ENCODE measurements at places on chromosomes 6 and 20.

- DNase-seq: peak; percentile 63
Measured at GRCh38 chr20:44728801-44729443, 13.8 kb downstream of the CCN5 start.

- no peak for DNase-seq
Measured at GRCh38 chr6:156557251-156557910, 219.8 kb upstream of the ARID1B start.

- no peak for DNase-seq
Measured at GRCh38 chr20:822651-823573, 10.6 kb upstream of the FAM110A start.

DNA sequence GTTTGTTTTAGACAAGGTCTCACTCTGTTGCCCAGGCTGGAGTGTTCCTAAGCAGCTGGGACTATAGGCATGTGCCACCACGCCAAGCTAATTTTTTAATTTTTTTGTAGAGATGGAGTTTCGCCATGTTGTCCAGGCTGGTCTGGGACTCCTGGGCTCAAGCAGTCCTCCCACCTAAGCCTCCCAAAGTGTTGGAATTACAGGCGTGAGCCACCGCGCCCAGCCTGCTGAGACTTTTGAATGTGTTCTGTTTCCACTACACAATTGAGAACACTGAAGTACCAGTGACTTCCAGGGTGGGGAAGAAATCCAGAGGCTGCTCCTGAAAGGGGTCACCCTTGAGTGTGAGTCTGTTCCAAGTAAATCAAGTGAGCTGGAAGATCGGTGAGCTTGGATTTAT is 81.3 kb upstream of the ARMC2 start:
- no peak for DNase-seq

DNA sequence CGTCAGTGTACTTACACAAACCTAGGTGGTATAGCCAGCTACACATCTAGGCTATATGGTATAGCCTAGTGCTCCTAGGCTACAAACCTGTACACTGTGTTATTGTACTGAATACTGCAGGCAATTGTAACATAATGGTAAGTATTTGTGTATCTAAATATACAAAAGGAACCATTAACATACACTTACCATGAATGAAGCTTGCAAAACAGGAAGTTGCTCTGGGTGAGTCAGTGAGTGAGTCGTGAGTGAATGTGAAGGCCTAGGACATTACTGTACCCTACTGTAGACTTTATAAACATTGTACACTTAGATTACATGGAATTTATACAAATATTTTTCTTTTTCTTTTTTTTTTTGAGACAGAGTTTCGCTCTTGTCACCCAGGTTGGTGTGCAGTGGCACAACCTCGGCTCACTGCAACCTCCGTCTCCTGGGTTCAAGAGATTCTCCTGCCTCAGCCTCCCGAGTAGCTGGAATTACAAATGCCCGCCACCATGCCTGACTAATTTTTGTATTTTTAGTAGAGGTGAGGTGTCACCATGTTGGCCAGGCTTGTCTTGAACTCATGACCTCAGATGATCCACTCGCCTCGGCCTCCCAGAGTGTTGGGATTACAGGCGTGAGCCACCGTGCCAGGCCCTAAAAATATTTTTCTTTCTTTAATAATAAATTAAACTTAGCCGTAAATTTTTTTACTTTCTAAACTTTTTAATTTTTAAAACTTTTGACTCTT is 15.4 kb upstream of the KIAA1755 start:
- DNase-seq: peak; percentile 84

GRCh38 chr20:4246428-4246827 is 231.1 kb upstream of the RNF24 start:
- no peak for DNase-seq

- DNase-seq: no peak
Measured at GRCh38 chr20:25293910-25294458, 46.1 kb downstream of the PYGB start.

DNA sequence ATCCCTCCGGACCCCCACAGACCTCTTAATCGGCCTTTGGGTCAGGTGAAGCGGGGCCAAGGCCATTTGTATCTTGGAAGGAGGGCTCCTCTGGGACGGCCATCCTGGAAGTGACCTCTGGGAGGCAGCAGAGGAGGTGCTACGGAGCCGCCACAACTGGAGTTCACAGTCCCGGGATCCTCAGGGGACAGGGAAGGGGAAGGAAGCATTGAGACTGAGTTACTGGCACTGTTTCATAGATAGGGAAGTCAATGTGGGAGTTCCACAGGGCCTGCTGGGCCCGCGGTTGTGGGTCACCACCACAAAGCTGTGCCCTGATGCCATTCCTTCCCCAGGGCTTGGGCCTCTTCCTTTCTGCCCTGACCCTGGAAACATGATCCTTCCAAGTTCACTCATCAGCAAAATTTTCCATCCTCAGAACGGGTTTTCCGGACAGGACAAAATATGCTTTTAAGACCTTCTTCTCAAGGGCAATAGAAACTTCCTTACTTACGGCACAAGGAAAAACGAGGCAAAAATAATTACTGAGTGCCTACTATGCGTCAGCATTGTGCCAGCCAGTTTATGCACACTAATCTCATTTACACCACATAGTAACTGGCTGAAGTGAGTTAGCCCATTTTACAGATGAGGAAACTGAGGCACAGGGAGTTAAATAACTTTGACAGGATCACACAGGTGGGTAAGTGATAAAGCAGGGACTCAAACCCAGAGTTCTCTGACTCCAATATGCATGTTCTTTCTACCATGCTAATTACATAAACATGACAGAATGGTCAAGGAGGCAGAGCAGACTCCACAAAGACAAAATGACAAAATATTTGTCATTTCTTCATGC is 143.8 kb downstream of the UNC5CL start:
- DNase-seq: peak; percentile 55

GRCh38 chr20:11935212-11936154 is 17.8 kb downstream of the BTBD3 start:
- no peak for DNase-seq

DNA sequence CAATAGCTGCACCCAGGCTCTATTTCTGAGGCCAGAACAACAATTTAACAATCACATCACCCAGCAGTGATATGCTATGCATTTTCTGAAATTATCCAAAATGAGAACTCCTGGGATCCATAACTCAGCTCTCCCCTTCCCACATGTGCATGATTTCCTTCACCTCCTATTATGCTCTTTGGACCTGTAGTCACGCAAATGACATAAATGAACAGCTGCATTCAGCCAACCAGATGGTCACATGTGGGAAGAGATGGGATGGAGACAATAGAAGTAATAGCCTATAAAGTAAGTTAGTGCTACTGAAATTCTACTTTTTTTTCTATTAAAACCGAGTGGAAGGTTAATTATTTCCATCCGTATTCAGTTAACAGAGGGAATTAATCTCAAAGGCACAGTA is 662.1 kb upstream of the ID4 start:
- no peak for DNase-seq

DNA sequence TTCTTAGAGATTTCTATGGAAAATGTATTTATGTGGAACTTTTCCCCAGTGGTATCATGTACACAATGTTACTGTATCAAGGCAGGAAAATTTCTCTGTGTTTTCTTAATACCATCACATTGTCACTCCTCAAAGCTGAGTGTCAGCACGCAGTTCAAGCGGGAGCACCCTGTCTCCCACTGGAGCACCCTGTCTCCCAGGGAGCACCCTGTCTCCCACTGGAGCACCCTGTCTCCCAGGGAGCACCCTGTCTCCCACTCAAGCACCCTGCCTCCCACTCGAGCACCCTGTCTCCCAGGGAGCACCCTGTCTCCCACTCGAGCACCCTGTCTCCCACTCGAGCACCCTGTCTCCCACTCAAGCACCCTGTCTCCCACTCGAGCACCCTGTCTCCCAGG is 51.3 kb downstream of the PSMG4 start:
- no peak for DNase-seq

DNA sequence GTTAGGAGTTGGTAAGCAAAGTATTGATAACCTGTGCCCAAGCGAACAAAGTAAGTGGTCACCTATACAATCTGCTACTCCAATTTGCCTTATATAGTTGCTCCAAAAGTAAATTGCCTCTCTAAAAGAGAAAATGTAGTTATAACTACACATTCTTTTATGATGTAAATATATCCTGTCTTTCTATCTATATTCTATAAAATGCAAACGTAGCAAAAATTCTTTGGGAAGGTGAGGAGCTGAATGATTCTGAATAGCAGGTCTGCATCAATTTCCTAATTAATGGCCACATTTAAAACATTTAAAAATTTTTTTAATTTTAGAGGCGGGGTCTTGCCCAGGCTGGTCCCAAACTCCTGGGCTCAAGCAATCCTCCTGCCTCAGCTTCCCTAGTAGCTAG is 64.2 kb upstream of the ASIP start:
- no peak for DNase-seq

DNA sequence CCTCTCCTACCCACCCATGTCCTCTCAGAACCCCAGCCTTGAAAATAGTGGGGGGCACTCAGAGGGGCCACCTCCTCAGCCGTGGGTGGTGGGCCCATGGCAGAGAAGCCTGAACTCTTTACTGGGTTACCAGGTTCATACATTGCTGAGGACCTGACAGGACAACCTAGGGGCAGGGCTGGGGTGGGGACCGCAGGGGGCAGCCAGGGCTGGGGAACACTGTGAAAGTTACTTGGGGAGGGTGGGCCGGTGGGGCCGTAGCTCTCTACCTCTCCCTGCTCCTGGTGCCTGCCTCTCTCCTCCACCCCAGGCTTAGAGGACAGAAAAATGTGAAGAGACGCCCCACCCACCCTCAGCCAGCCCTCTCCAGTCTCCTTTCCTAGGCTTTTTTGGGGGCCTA is 15.4 kb downstream of the MDFI start:
- no peak for DNase-seq

GRCh38 chr6:86215323-86215722 is 572.6 kb upstream of the SYNCRIP start:
- no peak for DNase-seq

DNA sequence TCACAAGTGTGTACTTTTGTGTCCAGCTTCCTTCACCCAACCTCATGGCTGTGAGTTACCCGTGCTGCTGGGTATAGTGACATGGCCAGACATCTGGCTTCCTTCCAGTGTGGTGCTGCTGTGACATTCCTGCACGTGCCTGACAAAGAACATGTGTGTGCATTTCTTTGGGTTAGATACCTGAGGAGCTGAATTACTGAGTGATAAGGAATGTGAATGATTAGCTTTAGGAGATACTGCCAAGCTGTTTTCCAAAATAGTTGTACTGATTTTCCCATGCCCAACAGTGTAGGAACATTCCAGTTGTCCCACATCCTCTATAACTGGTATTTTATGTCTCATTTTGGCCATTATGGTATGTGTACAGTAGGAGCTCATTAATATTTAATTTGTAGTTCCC is 132.5 kb downstream of the PREX1 start:
- no peak for DNase-seq

- DNase-seq: no peak
Measured at GRCh38 chr6:150959166-150959565, 93.7 kb downstream of the MTHFD1L start.

GRCh38 chr6:45036103-45036502 is 292.0 kb upstream of the RUNX2 start:
- DNase-seq: no peak

- no peak for DNase-seq
Measured at GRCh38 chr6:147262946-147263345, 58.7 kb downstream of the STXBP5 start.

GRCh38 chr6:106694343-106694742 is 65.0 kb downstream of the QRSL1 start:
- DNase-seq: no peak

DNA sequence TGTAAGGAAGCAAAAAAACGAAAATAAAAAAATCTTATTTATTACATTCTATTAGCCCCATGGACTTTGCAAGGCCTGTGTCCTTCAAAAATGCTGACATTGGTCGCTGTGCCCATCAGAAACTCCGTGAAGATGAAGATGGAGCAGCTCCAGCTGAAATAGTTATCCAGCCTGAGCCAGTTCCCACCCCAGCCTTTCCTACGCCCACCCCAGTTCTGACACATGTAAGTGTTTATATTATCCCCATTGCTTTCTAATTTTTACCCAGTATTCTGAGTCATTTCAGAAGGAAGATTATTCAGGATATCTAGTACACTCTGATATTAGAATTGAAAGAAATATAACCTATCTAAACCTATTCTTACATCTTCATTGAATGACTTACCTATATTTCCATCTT is 217.7 kb downstream of the ARHGAP18 start:
- DNase-seq: no peak

- no peak for DNase-seq
Measured at GRCh38 chr6:39760226-39760952, 31.8 kb upstream of the DAAM2 start.

- DNase-seq: no peak
Measured at GRCh38 chr6:109961611-109962041, 16.5 kb upstream of the GPR6 start.

DNA sequence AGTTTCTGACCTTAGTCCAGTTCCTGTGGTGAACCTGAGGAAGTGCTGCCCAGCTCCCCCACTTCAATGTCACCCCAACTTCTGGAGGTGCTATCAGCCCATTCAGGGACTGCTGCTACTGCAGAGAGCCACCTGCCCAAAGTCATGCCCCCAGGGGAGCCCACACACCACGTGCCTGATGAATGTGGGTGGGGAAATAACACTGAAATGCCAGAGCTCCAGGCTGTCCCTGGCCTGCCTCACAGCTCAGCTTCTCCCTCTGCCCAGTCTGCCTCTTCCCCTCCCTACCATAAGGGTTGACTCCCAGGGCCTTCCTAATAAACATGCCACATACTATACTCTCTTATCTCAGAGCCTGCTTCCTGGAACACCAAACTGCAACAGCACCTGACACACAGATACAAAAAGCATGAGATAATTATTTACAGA is 276.4 kb upstream of the MOCS1 start:
- no peak for DNase-seq

DNA sequence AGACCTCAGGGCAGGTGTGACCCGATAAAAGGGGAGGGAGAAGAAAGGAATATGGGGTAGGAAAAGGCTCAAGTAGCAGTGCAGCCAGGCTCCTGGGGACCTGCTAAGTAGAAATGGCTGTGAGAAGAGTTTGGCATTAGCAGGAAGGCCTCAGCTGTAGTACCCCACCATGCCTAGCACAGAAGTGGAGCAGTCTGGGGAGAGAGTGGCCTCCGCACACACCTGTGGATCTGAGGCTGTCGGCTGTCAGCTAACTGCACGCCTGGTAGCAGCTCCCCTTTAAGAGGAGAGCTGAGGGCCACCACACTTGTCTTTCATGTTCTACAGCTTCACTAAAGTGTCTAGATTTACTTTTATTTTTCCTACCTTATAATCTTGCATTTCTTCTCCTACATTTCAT is 24.6 kb downstream of the PDE7B start:
- DNase-seq: no peak

DNA sequence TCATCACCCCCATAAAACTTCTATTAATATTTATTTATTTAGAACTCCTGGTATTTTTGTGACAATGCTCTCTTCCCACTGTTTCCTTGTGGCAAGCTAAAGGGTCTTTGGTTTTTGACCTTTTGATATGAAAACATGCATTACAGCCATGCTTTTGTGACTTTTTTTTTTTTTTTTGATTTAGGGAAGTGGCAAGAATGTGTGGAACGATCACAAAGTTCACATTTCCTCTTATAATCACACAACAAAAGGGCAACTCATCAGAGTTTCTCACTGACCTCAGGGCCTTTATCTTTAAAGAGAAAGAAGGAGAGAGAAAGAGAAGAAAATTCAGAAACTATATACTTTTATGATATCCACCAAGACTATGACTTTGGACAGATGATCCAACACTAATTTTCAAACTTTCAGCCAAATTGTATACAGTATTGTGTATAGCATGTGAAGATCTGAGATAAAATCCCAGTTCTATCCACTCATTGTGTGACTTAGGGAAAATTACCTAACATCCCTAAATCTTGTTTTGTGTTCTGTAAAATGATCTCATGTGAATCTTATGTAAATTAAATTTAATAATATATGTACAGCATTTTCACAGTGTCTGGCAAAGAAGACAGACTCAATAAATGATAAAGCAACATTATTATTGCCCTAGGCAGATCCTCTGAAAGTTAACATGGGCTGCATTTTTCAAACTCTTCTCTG is 106.8 kb upstream of the MARCKS start:
- no peak for DNase-seq

All from NB4 (cell line).